ENCODE measurements at places on chromosomes 3 and 15. TPM values are rescaled to one million over a fixed set of nuclear protein-coding genes. Genes with fewer than 3 reads are reported as not detected.

GRCh38 chr3:11717301-11717700 is 73.6 kb upstream of the VGLL4 start:
- no peak for DNase-seq

GRCh38 chr3:179829401-179829800 is 176.6 kb downstream of the USP13 start:
- peak; percentile 45 for DNase-seq

The BCL2A1 gene
- total RNA-seq, result not detected

The GOLGA6A gene
- 2.1 TPM for total RNA-seq

DNA sequence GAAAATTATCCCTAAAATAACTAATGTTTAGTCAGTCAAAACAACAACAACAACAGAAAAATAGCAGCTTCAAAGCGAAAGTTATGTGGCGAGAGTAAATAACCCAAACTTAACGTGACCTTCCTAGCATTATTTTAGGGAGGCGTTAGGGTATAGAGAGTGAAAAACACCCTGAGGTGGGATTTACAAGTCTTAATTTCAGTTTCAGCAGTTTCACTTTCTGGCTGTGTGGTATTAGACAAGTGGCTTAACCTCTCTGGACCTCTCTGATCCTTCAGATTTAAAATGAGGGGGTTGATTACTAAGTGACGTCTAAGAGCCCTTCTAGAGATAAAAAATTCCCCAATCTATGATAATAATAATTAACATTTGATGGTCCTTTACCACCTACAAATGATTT is 291.2 kb downstream of the ZBTB20 start:
- no peak for DNase-seq

GRCh38 chr3:175059788-175060187 is 200.7 kb downstream of the NAALADL2 start:
- DNase-seq, result no peak

The ANKRD63 gene
- 0.74 TPM for total RNA-seq

- no peak for DNase-seq
Observed at GRCh38 chr15:23758891-23759290, 71.8 kb upstream of the NDN start.

The FAM107A gene
- total RNA-seq, result 1.0 TPM
